ENCODE measurements at places on chromosomes 2 and 18.

DNA sequence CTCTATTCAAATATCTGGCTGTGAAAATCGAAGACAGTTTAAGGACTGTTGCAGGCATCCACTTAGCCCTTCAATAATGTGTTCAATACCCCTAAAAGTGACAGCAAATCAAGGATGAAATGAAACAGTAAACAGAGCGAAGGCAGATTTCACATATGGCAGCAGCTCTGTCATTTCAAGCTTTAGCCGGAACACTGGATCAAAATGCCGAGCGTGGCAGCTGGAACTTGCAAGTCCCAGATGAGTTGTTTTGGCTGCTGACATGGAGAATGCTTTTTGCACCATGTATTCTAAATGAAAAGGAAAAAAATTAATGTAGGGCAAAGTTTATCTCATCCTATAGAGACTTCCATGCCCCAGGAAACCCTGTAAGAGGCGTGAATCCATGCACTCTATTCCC lies 18.0 kb downstream of the LRRC30 start:
- no peak for DNase-seq

DNA sequence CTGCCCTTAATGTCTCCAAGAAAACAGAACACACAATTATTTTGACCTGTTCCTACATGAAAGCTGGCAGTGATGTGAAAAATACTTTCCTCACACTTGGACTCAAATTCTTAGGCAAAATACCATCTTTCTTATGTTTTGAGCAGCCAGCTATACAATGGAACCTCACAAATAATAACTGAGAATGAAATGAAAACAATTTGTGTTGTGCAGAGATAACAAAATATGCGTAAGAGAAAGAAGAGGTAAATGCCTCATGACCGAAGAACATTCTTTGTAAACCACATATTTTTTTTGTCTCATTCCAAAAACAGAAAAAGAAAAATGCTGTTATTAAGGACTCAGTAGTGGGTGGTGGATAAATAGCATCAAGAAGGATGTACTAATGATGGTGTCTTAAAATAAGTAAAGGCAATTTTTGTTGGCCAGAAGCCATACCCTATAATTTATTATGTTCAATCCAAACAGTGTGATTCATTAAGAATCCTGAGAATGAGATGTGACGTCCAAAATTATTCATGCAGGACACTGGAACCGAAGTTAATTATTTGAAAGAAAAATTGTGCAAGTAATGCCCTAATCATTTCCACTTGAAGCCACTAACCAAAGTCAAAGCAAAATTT lies 193.0 kb upstream of the NETO1 start:
- DNase-seq = no peak

DNA sequence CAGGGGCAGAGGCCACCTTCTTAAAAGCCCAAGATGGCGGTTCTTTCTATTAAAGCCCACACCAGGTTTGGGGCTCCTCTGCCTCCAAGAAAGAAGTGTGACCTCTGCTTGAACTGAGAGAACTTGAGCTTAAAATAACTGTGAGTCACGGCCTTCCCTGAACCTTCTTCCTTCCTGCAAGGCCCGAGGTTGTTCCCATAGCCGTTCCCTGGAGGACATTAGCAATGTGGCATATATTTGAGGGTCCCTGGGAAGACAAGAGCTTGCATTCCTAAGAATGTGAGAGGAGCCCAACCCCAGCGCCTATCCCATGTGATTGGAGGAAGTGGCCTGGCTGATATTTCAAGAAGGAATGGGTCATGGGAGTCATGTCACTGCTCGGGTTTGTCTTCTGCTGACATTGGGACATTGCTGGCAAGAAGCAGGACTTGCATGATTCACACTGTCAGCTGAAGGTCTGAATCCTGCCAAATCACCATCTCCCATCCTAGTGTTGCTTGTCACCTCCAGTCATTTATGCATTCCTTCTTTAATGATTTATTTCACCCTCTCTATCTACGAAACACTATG lies 168.1 kb downstream of the TRIB2 start:
- no peak for DNase-seq

DNA sequence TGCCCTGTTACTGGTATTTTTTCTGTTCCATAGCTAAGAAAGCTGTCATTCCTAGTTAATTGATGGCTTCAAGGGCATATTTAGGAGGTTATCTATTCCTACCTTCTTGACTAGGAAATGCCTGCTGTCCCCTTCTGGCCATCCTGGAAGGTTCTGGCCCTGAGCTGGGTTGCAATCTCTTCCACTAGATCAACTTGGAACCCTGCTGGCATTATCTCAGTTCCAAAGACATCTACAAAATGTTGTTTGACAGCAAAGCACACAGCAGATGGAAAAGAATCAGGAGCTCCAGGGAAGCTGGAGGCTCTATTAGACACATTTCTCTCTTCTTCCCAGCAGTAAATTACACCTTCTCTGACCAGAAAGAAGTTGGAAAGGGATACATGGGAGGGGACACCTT lies 192.1 kb downstream of the ARHGAP28 start:
- no peak for DNase-seq

GRCh38 chr2:96933305-96934181 lies 52.8 kb downstream of the FAM178B start:
- DNase-seq = no peak

DNA sequence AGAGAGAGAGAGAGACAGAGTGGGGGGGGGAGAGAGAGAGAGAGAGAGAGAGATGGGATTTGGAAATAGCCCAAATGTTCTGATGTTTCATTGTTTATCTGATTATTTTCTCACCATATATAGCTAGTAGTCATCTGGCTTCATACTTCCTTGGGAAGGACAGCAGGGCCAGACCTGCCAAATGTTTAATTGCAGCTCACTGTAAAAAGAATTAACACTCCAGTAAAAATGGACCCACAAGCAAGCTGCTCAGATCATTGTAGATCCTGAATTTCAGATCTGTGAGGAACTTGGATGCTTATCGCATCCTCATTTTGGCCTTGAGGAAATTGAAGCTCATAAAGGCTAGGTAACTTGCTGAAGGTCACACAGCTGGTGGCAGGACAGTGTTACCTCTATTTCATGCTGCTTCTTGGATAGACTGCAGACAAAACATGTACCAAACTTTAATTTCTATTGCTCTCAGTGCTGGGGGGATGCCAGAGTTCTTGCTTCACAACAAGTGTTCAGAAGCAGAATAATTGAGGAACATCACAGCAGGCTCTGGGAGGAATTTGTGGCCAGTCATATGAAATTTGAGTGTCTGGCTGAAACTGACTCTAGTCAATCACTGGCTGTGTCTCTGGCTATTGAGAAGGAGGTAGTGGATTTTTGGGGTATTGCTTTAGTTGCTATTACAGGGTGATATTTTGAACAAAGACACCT lies 223.5 kb downstream of the PIK3C3 start:
- no peak for DNase-seq

GRCh38 chr2:62426154-62426912 lies 79.7 kb downstream of the TMEM17 start:
- no peak for DNase-seq
